Activated T-cell treated with anti-CD3 and anti-CD28 coated beads, Interleukin-2, amount 50 U/mL, for 48 hours (primary cell): ENCODE measurements at places on chromosomes 1 and 21.
A peak's percentile ranks its signal among the peaks of the same experiment; 100 is the strongest.

DNA sequence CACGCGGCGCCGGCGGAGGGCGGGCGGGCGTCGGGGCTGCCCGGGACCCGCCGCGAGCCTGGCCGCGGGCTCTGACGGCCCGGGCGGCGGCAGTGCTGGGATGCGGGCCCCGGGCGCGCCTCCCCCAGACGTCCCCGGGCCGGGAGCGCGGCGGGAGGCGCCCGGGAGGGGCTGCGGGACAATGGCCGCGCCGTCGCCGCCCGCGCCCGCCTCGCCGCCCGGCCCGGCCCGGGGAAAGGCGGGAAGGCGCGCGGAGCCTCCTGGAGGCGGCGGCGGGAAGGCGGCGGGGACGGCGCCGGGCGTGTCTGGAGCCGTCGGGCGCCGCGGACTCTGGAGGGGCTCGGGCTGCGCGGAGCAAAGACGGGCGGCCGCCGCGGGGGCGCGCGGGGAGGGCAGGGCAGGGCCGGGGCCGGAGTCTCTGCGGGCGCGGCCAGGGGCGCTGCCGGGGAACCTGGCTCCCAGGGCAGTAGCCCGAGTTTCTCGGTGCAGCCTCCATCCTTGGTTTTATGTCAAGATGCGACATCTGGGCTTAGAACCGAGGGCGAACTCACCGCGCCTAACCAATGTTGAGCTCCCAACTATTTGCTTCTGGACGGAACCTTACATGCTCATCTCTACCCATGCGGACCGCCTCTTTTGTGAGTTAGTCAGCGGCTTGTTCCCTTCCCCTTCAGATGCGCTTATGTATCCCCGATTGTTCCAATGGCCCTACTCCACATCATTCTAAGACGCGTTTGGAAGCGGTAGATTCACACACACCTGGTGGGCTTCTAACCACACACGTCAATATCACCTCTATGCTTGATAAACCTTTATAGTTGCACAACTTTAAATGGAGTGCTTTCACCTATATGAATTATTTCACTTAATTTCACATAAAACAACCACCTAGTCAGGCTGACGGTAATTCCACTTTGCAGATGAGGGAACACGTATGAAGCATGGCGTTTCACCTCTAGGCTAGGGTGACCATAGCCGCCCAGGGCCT lies 651 bp downstream of the ZBTB8A start:
- DNase-seq: peak; percentile 35

GRCh38 chr1:4597020-4597419 lies 57.4 kb upstream of the AJAP1 start:
- no peak for DNase-seq

DNA sequence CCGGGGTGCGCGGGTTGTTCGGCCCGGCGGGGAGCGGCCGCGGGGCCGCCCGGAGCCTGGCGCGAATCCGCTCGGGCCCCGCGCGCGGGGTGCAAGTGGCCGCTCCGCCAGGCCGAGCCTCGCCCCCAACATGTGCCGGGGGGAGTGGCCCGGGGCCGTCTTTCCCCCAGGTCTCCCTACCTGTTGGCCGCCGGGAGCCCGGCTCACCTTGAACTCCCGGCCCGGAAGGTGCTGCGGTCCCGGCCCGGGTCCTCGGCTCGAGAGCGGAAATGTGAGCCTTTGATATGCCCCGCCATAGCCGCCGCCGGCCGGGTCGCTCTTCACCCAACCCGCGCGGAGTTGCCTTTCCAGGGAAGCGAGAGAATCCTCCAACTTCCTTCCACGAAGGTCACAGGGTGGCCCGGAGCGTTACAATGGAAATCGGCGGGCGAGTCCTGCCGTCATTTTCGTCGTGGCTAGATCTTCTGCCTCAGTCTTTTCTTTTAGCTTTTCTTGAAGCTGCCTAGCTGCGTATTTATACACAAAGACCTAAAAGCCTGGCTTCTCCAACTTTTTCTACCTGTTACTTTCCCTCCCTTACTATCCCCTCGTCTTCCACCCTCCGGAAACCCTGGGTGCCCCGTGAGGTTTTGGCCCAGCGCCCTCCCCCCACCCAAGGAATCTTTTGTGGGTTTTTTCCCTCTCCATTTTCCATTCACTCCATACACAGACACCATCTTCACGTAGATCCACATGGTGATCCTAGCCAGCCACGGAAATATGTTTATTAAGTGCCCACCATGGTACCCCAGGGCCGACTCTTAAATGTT lies 867 bp downstream of the PTGFRN start:
- DNase-seq: peak; percentile 65

GRCh38 chr1:183318433-183318832 lies 99.7 kb downstream of the NMNAT2 start:
- DNase-seq: no peak

GRCh38 chr1:155976913-155977689 lies 1.2 kb downstream of the ARHGEF2 start:
- DNase-seq: peak; percentile 53

DNA sequence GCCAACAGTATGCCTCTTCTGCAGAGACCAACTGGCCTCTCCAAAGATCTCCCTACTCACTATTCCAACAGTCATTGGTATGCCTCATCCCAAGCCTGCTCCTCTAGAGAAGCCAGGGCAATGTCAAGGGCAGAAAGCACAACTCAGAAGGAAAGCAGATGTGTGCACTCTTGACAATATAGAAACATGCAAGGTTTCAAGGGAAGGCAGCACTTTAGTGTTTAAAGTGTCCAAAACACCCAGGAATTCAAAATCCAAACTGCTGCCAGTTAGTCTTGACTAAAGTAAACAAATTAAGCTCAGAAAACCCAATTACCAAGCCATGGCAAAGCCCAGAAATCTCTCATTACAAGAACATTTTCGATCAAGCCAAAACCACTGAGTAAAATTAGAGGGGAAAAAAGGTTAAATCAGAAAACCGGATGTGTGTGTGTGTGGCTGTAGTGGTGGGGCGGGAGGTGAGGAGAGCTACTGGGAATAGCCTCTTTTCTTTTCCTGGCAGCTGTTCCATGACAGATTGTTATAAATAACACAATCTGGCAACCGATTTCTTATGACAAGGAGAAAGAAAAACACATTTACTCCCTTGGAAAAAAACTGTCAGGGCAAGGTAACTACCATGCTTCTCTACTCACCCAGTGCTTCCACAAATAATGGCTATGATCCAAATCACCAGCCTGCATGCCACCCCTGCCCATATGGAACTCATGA lies 39.2 kb downstream of the EIF2B3 start:
- DNase-seq: no peak

DNA sequence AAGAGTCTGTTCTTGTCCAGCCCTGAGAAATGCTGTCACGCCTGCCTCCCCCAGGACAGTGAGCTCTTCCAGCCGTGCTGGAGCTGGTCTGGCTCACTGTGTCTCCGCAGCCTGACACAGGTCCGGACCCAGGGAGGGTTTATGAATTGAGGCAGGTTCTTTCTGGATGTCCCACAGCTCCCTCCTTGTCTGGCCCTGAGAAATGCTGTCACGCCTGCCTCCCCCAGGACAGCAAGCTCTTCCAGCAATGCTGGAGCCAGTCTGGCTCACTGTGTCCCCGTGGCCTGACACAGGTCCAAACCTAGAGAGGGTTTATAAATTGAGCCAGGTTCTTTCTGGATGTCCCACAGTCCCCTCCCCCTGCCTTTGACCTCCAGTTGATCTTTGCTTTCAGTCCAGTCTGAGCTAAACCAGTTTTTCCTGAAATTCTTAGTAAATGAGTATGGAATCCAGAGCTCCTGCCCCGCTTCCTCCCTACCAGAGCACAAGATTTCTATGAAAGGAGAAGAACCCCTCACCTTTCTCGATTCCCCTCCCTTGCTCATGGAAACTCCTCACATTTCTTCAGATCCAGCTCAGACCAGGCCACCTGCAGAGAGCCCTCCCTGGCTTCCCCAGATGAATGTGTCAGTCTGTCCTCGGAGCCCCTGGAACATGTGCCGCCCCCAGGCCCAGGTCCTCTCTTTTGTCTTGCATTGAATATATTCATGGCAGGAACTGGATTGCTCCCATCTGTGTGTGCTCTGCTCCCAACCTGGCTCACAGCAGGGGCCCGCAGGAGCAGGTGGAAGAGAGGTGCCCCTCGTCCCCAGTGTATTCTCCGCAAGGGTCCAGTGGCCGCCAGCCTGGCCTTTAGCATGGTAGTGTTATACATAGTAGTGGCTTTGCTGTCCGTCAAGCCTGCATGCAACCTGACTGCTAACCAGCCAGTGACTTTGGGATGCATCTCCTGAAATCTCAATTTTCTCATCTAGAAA lies 116.3 kb downstream of the EPHB2 start:
- no peak for DNase-seq

- DNase-seq: no peak
Observed at GRCh38 chr1:48943393-48943792, 166.7 kb upstream of the BEND5 start.

DNA sequence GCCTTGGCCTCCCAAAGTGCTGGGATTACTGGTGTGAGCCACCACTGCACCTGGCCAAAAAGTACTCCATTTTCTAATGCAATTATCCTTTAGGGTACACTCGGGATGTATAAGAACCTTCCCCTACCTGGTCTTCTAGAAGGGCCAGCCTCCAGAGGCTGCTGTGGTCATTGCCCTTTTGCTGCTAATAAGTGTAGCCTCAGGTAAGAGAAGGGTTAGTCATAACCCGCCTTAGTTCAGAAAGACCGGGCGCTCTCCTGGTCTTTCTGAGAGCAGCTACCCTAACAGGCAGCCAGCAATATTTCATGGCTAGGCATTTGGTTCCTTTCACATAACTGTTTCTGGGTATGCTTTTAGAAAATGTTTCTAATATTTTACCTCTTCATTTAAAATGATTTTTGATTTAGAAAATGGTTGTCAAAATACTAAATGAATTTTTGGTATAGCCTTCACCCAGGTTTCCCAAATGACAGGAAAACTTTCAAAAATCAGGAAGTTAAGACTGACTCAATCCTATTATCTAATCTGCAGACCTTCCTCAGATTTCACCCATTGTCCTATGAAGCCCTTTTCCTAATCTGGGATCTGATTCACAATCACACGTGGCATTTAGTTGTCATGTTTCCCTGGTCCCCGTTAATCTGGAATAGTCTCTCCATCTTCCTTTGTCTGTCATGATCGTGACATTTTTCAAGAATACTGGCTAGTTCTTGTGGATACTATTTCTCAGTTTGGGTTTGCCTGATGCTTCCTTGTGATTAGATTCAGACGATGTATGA lies 479.0 kb downstream of the SIPA1L2 start:
- DNase-seq: no peak
